ENCODE measurements at places on chromosomes 2 and 18.

- no peak for DNase-seq
Measured at GRCh38 chr2:44691174-44691785, 250.2 kb upstream of the SIX3 start.

DNA sequence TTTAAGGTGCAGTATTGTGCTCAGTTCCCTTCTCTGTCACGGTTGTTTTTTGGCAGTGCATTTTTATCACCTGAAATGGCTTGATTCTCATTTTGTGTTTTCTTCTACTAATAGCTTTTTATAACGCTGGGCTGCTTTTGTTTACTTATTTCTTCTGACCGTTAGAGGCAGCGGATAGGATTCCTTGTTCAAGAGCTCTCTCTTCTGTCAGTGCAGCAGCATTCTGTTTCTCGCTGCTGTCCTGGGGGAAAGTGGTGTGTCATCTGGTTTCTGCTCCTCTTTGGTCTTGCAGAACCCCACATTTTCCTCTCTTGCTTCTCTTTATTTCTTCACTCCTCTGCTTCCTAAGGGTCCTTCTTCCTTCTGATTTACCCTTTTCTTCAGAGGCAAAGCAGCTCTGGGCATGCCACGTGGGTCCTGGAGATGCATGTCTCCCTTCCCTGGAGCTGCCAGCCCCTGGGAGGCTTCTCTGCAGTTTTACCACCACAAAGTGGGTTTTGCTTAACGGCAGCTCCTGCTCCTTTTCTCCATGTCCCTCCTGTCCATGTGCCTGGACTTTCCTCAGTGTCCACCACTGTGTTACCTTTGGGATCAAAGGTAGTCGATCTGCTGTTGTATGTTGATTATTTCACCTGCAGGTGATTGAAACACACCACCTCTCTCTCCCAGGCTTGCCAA is 47.3 kb upstream of the SNTG2 start:
- DNase-seq: no peak

- DNase-seq: no peak
Measured at GRCh38 chr18:35311496-35311895, 21.5 kb upstream of the ZSCAN30 start.

DNA sequence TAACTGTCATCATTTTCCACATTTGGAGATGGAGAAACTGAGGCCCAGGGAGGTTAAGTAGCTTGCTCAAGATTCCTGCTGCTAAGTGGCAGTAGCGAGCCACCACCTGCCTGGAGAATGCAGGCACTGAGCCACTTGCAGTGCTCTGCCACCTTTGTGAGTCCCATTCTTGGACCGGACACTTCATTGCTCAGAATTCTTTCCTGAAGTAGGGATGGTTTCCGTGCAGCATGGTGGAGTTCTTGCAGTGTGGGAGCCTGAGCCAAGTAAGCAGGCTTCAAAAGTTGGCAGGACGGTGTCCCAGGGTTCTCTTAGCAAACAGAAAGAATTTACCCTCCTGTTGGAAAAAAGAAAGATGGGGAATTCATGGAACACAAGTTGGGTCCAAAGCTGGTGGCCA is 115.0 kb upstream of the MMADHC start:
- DNase-seq: no peak

DNA sequence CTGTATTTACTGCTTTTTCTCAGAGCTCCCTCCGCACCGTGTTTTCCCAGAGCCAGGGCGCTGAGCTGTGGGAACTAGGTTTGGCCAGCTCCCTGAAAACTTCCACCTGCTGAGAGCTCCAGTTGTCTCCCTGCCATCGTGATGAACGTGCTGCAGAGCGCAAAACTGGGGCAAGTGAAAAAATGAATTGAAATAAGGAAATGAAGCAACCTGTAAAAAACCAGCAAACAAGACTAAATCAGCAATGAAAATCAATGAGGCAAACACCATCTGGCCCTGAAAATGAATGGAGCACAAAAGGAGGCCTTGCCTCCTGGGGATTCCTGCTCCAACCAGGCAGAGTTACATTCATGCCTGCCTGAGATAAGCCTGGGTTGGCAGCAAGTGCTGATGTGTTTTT is 129.9 kb downstream of the MARCHF4 start:
- DNase-seq: no peak
